Activated effector memory CD4-positive, alpha-beta T cell treated with anti-CD3 and anti-CD28 coated beads, Interleukin-2, amount 50 U/mL, for 16 hours (primary cell): ENCODE measurements at places on chromosomes 7 and 10.

GRCh38 chr7:92647652-92648051, 57.5 kb upstream of the FAM133B start:
- DNase-seq: no peak

DNA sequence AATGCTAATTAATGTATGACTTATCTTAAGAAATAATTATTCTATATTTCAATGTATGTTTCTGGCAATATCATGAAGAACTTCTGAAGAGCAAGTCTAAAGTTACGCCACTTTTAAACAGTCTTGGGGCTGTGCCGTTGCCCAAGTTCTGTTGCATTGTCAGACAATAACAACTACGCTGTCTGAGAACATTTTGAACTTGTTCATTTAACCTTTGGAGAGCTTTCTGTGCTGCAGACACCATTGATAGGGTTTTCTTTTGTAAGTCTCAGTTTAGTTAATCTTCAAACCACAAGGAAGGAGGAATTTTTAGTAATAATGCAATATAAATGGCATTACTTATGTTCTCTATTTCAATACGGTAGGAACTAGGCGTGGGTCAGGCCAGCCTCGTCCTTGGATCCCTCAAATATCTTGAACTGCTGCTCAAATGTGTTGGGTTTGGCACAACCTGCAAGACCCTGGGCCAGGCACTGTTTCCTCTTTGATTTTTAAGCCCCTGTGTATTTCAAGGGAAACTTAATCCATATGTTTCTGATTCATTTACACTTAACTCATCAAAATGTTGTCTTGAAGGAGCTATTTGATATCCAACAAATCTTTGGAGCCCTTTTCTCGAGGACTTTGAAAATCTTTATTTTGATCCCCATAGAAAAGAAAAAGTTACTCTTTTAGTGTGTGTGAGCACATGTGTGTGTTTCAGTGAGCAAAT, 215.5 kb downstream of the INHBA start:
- no peak for DNase-seq

GRCh38 chr10:98085238-98085637, 49.2 kb upstream of the R3HCC1L start:
- DNase-seq: no peak

DNA sequence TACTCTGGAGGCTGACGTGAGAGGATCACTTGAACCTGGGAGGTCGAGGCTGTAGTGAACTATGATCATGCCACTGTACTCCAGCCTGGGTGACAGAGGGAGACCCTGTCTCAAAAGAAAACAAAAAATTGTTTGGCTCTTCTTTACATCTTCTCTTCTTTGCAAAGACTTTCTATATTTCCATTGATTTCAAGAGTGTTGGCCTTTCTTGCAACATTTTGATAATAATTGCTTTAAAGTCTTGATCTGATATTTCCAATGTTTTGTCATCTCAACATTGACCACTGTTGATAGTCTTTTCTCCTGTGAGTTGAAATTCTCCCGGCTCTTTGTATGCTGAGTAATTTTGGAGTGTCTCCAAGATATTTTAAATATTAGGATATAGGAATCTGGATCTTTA, 17.8 kb upstream of the CLDN4 start:
- no peak for DNase-seq

- DNase-seq: peak; percentile 84
Measured at GRCh38 chr10:79242620-79243152, 104.6 kb upstream of the PPIF start.

DNA sequence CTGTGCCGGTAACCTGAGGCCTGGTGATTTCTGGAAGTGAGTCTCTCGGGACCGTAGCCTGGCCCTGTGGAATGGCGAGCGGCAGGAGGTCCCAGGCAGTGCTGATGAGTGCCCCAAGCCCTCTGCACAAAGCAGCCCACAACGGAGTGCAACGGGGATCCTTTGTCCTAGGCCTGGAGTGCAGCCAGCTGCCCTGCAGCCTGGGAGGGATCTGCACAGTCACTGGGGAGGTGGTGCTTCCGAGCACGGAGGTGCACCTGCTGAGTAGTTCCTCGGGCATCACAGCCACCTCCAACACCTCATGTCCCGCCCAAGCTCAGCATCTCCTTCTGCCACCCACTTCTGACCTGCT, 162.8 kb upstream of the ZMIZ1 start:
- no peak for DNase-seq

- no peak for DNase-seq
Measured at GRCh38 chr7:24729365-24730017, 27.8 kb downstream of the GSDME start.

GRCh38 chr7:94436018-94436604, 41.4 kb downstream of the COL1A2 start:
- peak; percentile 72 for DNase-seq

DNA sequence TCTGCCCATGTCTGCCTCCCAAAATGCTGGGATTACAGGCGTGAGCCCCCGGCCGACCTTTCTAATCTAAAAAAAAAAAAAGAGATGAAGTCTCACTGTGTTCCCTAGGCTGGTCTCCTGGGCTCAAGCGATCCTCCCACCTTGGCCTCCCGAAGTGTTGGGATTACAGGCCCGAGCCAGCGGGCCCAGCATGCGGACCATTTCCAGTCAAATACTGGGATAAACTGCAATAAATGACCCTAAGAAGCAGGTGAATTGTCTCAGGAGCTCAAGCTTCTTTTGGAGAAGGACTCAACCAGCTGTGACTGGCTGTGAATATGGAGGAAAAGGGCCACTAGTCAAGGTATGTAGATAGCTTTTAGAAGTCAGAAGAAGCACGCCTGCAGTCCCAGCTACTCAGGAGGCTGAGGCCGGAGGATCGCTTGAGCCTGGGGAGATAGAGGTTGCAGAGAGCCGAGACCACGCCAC, 550 bp upstream of the CREM start:
- DNase-seq: no peak

GRCh38 chr10:124701881-124702656, 42.1 kb downstream of the FAM53B start:
- peak; percentile 82 for DNase-seq

DNA sequence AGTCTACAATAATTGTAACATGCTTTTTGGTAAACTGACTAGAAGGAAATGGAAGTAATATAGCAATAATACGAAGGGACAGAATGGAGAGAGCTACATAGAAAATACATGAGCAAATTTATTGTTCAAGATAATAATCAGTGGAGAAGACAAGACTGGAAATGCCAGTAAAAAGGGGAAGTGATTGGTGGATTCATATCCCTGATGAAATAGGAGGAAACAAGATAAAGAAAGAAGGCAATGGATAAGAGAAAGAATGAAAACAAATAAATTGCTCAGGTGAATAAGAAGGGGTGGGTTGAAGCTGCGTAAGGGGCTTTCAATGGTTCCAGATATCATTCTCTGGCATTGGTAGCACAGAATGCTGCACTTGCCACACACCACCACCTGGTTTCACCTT, 135.9 kb downstream of the LRRN3 start:
- no peak for DNase-seq

GRCh38 chr10:124802313-124802675, 675 bp downstream of the ABRAXAS2 start:
- DNase-seq: no peak

GRCh38 chr7:12754179-12754578, 66.7 kb downstream of the ARL4A start:
- DNase-seq: no peak

GRCh38 chr10:131812736-131813604, 87.8 kb upstream of the PPP2R2D start:
- DNase-seq: no peak

- no peak for DNase-seq
Measured at GRCh38 chr10:124594240-124594639, 132.6 kb downstream of the LHPP start.

GRCh38 chr10:84845628-84846261, 517.4 kb downstream of the CCSER2 start:
- no peak for DNase-seq

DNA sequence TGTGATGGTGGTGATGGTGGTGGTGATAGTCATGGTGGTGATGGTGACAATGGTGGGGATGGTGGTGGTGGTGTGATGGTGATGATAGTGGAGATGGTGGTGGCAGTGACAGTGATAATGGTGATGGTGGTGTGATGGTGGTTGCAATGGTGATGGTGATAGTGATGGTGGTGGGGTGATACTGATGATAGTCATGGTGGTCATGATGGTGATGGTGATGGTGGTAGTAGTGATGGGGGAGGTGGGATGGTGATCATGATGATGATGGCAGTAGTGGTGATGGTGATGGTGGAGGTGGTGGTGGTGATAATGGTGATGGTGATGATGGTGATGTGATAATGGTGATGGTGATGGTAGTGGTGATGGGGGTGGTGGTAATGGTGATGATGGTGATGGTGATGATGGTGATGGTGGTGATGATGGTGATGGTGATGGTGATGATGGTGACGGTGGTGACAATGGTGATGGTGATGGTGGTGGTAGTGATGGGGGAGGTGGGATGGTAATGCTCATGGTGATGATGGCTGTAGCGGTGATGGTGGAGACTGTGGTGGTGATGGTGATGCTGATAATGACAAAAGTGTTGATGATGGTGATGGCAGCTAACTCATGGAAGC, 4.7 kb upstream of the PWWP2B start:
- DNase-seq: no peak

DNA sequence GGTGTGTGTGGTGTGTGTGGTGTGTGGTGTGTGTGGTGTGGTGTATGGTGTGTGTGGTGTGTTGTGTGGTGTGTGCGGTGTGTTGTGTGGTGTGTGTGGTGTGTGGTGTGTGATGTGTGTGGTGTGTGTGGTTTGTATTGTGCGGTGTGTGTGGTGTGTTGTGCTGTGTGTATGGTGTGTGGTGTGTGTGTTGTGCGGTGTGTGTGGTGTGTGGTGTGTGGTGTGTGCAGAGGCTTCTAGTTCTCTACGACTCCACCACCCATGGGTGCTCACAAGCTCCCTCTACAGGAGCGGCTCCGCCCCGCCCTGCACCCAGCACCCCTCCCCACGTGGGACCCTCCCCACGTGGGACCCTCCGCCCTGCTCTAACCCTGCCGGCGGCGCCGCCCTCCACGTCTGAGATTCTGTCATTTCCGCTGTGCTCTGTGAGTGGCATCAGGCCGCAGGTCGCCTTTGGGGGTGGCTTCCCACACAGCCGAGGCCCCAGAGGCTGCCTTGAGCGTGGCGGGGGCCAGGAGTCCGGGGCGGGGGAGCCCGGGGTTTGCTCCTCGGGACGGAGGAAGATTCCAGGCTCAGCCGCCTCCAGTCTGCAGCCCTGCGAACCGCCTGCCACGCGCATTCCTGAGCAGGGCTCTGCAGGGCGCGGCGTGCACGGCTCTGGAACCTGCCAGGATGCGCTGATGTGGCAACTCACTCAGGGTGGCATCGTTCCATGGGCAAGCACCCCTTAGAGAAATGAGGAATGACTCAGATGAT, 37.0 kb upstream of the DNAJB6 start:
- DNase-seq: peak; percentile 73

DNA sequence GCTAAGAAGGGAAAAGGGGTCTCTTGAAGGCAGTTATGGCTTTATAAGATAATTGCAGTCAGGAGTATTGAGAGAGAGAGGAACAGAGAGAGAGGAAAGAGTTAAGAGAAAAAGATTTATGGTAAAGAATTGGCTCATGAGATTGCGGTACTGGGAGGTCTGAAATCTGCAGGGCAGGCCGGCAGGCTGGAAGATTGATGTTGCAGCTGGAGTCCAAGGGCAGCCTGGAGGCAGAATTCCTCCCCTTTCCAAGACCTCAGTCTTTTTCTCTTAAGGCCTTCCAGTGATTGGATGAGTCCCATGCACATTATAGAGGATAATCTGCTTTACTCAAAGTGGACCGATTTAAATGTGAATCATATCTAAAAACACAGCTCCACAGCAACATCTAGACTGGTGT, 68.4 kb downstream of the HACD1 start:
- DNase-seq: no peak

DNA sequence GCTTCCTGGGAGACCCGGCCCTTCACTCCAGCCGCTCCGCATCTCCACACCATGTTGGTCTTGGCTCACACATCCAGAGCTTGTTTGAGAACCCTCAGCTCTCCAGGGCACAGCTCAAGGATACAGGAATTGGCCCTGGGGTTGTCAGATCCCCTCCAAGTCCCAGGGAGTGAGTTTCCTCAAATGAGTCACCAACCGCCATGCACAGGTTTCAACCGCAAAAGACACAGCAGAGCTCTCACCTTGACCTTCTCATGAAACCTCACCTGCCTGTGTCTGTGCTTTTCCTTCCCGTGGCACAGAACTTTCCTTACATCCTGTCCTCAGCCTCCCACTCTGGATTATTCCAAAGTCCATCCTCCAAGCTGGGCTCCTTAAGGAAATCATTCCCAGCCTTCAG, 20.6 kb downstream of the AZGP1 start:
- DNase-seq: no peak

GRCh38 chr10:14365266-14365665, 34.5 kb upstream of the FRMD4A start:
- no peak for DNase-seq

GRCh38 chr7:152751449-152752141, 8.0 kb upstream of the ACTR3B start:
- DNase-seq: no peak

GRCh38 chr10:31975157-31975765, 46.6 kb upstream of the ARHGAP12 start:
- no peak for DNase-seq

- no peak for DNase-seq
Measured at GRCh38 chr10:101467286-101467770, 113.4 kb downstream of the BTRC start.

DNA sequence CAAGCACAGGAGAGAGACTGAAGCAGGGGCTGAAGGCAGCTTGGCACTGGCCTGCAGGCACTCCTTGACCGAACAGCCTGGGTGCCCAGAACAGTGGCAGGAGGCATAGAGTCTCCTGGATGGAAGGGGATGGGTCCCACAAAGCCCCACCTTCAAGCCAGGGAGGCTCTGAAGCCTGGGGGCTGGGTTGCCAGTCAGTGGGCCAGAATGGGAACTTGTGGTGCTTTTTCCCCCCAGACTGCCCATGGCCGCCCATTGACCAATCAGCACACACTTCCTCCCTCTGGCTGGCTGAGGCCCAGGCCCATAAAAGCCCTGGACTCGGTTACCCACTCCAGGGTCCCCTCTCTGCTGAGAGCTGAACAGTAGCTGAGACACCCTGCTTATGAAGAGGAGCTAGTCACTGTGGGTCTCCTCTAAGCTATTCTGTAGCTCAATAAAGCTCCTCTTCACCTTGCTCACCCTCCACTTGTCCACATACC, 109.6 kb downstream of the ELAPOR2 start:
- no peak for DNase-seq

DNA sequence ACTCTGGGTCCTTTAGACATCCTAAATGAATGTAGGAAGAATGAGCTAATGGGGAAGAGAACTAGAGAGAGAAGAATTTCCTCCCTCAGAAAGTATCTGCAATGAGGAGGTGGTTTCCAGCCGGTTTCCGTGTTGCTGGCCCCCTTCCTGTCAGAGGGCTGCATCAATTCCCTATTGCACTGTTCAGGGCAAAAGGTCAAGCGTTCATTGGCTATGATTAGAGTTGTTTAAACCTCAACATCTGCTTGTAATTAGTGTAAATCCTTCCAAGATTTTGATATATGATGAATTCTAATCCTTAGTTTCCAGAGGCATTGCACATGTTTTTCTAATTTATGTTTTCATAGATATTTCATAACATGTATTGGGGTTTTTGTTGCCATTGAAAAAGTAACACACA, 107.3 kb upstream of the SGCE start:
- no peak for DNase-seq

GRCh38 chr7:112701456-112701855, 88.7 kb downstream of the TMEM168 start:
- DNase-seq: no peak
